ENCODE measurements at places on chromosomes 5 and 9.

GRCh38 chr9:136078024-136078423, 17.1 kb downstream of the NACC2 start:
- no peak for DNase-seq

GRCh38 chr5:55541056-55541635, 6.4 kb upstream of the PLPP1 start:
- DNase-seq: no peak

DNA sequence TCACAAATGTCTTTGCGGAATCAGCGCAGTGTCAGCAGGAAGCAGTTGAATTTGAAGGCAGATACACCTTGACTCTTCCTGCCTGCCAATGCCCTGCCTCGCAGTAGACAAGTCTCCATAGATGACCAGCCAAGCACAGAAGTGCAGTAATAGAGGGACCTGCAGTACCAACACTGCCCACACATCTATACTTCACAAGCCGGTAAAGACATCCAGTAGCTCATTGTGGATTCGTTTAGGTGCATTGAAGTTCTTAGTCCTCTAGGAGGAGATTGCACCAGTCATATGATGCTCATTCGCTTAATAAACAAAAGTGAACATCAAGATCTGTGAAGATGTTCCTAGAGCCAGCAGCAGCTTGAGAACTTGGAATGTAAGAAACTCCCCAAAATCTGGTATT, 7.1 kb upstream of the IFNA2 start:
- DNase-seq: no peak

DNA sequence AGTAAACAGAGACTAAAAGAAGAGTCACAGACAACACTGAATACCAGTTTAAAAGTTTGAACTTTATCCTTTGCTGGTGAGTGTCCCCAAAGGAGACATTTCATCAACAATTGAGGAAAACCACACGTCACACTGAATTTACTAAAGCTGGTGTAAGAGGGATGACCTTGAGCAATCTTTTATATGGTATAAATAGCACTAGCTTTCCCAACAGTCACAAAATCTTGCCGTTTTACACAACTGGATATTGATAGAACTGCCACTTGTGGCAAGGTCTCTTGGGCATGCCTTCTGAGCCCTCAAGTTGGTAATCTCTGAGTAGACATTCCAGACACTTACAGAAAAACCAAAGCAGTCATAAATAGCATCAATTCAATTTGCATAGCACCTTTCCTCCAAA, 311.5 kb upstream of the TARS1 start:
- DNase-seq: no peak

DNA sequence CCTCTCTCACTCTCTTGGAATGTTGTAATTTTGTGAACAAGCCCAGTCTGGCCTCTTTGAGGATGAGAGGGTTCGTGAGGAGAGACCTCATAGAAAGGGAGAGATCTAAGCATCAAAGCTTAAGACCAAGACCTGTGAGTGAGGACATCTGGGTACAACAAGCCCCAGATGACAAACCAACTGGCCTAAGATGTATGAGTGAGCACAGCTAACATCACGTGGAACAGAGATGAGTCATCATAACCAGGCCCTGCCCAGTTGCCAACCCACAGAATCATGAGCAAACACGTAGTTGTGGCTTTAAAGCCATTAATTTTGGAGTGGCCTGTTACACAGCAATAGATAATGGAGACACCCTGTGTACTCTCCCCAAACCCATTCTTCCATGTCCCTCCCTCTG, 439.1 kb upstream of the KIF2A start:
- no peak for DNase-seq

DNA sequence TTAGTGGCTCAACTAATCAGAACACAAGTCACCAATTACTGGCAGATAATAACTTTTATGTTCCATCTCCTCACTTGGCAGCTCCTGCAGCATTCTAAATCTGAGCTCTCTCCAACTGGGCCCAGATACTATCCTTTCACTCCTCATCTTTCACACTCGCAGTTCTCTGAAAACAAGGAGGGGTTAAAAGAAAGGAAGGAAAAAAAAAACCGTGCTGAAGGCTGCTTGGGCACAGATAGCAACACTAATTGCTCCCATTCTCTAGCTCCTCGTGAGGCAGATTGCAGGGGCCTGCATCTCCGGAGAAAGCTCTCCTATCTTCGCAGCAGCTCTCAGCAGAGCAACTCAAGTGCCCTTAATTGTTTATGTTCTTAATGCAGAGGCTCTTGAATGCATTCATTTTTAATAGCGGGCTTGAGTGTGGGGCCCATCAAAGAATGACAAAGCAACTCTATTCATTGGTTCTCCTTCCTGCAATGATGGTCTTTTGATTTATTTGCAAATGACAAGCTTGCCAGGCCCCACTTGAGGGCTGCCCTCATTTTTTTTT, 23.9 kb downstream of the TLE1 start:
- no peak for DNase-seq

DNA sequence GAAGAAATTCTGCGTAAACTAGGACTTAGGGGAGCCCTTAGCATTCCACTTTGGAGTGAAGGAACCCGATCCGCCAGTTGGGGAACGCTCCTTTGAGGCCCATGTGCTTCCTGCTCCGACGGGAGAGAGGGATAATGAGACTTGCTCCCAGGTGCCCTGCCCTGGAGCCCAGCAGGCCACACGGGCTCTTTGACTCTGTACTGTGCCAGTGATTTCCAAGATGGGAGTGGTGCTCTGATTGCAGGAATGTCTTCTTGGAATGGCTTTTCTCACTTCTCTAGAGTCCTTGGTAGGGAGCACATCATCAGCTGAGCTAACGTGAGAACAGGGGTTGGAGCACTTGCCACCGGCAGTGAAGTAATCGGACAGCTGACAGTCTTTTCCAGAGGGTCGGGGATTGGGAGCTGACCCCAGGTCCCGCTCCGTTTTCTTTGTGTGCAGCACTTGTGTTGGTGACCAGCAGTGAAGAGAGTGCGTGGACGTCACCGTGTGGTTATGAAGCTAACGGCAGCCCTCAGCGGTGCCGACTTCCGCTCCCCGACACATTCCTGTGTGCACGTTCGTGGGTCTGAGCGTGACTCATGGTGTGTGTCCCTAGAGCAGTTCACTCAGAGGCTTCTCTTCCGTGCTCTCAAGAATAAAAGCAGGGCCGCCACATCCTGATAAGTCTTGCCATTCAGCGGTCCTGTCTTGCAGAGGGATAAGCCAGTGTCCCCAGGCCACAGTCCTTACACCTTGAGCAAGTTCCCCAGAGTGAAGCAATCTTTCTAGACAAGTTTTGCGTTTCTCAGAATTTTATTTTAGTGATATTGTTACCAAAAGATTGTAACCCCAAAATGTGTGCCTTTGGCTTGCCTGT, 25.6 kb downstream of the ABL1 start:
- DNase-seq: no peak

DNA sequence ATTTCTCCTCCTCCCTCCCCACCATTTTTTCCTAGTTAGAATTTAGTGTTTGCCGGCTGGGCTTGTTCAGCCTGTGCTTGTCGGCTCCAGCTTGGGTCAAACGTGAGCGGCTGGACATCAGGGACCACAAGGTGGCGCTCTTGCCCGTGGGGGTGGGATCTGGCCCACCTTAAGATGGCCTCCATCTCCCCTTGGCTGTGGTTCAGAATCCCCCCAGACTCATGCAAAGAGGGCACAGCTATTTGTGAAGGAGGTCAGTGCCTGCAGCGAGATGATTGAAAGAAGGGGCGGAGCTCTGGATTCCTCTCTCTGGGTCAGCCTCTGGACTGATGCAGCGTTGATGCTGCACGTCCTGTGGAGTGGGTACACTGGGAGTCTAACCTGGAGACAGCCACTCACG, 283.3 kb upstream of the TUT7 start:
- DNase-seq: no peak

- DNase-seq: no peak
Observed at GRCh38 chr9:114083666-114084065, 5.6 kb upstream of the AMBP start.

GRCh38 chr5:53893626-53894025, 333.2 kb downstream of the NDUFS4 start:
- DNase-seq: no peak

GRCh38 chr5:117813850-117814249, 1174.5 kb downstream of the DTWD2 start:
- no peak for DNase-seq

DNA sequence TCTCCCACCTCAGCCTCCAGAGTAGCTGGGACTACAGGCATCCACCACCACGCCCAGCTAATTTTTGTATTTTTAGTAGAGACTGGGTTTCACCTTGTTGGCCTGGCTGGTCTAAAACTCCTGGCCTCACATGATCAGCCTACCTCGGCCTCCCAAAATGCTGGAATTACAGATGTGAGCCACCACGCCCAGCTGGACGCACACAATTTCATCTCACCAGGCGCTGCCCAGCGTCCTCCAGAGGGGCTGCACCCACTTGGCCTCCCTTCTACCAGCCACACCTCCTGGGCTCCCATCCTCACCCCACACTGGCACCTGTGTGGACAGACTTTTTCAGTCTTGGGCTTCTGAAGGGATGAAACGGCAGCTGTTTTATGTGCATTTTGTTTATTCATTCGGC, 3.8 kb upstream of the EXOC3 start:
- DNase-seq: no peak

GRCh38 chr5:118146824-118147223, 841.5 kb downstream of the DTWD2 start:
- DNase-seq: no peak
